ENCODE measurements at places on chromosomes 5 and 9. TPM values are rescaled to one million over a fixed set of nuclear protein-coding genes. Genes with fewer than 3 reads are reported as not detected.

The IRX4 gene
- total RNA-seq: not detected

The SPARC gene
- not detected for total RNA-seq

The ARL14EPL gene
- not detected for total RNA-seq

The PCDHGB4 gene
- 0.91 TPM for total RNA-seq

The SLC34A3 gene
- total RNA-seq: not detected
